Transverse colon (tissue), 4 donors: ENCODE measurements at places on chromosomes 13 and 19. TPM values are rescaled to one million over a fixed set of nuclear protein-coding genes. Genes with fewer than 3 reads are reported as not detected.

METTL21C gene
- not detected for total RNA-seq

GRCh38 chr13:100115693-100116254 lies 26.9 kb downstream of the PCCA start:
- peaks cover 4% of the 10 kb centered on the region for H3K36me3 ChIP-seq
- H3K27me3 ChIP-seq, result no peaks in the 10 kb centered on the region
- H3K27ac ChIP-seq, result no peak overlapping the region
- no peak for DNase-seq

DNA sequence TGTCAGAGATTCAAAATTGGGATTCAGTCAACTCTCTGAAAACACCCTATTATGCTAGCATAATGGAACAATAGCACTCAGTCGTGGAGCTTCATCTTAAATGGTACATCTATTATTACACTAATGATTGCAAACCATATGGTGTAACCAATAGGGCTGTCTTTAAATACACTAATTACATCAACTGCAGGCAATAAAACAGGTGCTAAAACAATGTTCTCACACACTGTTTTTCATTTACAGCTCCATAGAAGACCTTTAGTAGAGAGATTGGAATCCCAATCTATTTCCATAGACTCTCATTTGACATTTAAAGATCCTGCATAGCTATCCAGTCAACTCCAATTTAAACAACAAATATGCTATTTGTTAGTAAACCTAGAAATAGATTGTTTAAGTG lies 1917.4 kb downstream of the OLFM4 start:
- H3K4me3 ChIP-seq, result no peak overlapping the region
- no peaks in the 10 kb centered on the region for H3K27me3 ChIP-seq
- DNase-seq, result no peak
- H3K36me3 ChIP-seq, result no peaks in the 10 kb centered on the region
- H3K4me1 ChIP-seq, result no peaks in the 10 kb centered on the region

- DNase-seq, result no peak
- H3K36me3 ChIP-seq, result no peaks in the 10 kb centered on the region
- no peaks in the 10 kb centered on the region for H3K27me3 ChIP-seq
- peaks cover 8% of the 10 kb centered on the region for H3K4me1 ChIP-seq
Observed at GRCh38 chr13:23993680-23993985, 96.3 kb upstream of the C1QTNF9B start.

GRCh38 chr13:99545361-99545760 lies 44.1 kb downstream of the TM9SF2 start:
- H3K36me3 ChIP-seq, result peaks cover 69% of the 10 kb centered on the region
- DNase-seq, result no peak
- no peaks in the 10 kb centered on the region for H3K4me1 ChIP-seq
- H3K4me3 ChIP-seq, result no peak overlapping the region
- H3K27me3 ChIP-seq, result no peaks in the 10 kb centered on the region
